Stimulated activated CD8-positive, alpha-beta memory T cell treated with anti-CD3 and anti-CD28 coated beads, Interleukin-4, amount 100 ng/mL, for 4 hours (primary cell): ENCODE measurements at places on chromosomes 16 and 17.

DNA sequence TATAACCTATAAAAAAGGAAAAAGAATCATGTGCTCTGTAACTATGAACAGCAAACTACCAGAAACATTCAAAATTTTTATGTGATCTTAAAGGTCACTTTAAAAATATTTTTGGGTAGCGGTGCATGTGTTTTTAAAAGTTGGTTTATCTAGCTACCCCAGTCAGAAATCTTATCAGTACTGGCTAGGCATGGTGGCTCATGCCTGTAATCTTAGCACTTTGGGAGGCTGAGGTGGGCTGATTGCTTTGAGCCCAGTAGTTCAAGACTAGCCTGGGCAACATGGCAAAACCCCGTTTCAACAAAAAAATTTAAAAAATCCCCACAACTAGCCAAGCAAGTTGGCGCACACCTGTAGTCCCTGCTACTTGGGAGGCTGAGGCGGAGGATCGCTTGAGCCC, 3.7 kb downstream of the CAPNS2 start:
- no peak for DNase-seq

- no peak for DNase-seq
These were observed 27.5 kb downstream of the ZCCHC14 start for GRCh38 chr16:87465306-87465705.

DNA sequence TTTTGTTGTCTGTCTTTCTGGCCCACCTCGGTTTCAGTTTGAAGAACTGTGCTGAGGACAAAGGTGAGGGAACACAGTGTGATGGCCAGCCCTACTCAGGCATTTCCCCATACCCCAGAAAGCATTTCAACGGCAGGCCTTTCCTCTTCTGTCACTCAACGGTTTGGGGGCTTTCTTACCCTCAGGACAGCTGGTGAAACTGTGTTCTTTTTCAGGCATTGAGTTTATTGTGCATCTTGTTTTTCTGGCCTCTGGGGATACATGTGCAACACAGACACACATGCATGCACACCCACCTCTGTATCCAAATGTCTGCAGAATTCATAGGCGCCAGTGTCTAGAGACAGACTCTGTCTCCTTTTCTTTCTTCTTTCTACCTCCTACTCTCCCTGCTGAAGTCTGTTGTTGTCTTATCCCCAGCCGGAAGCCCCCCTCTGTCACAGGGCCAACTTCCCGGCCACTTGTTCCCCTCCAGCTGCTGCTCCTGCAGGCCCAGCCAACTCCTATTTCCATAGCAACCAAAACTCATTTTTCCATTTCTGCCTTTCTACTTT, 17.0 kb downstream of the CHD9 start:
- no peak for DNase-seq

GRCh38 chr17:76333673-76334505, 19.8 kb downstream of the PRPSAP1 start:
- DNase-seq: no peak

GRCh38 chr17:17180141-17180603, 26.0 kb downstream of the PLD6 start:
- no peak for DNase-seq

GRCh38 chr16:11140098-11140375, 116.0 kb downstream of the SOCS1 start:
- DNase-seq: peak; percentile 3

GRCh38 chr16:55042556-55043432, 112.1 kb downstream of the IRX5 start:
- DNase-seq: no peak

- DNase-seq: no peak
These were observed 18.2 kb upstream of the NOS2 start for GRCh38 chr17:27818401-27819105.
